ENCODE measurements at places on chromosomes 13 and 19.

- no peak for DNase-seq
Measured at GRCh38 chr19:1302533-1303239, 17.0 kb downstream of the EFNA2 start.

DNA sequence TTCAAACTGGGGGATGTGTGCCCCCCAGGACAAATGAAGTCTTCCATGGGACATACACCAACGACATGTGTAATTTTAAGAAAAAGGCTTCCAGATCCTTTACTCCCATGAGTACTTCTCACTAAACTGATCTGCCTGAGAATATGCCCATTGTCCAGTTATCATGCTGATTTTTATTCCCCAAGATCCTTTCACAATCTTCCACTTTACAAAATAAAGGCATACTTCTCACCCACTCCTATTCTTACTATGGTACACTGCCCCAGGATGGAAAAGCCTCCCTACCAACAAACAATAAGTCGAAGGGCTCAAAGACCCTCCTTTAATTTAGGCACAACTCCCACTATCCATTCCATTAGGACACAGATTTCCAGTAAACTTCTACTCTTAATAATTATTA is 3.5 kb downstream of the SPART start:
- DNase-seq = no peak

- DNase-seq = no peak
Measured at GRCh38 chr13:47085346-47085745, 188.5 kb upstream of the HTR2A start.

DNA sequence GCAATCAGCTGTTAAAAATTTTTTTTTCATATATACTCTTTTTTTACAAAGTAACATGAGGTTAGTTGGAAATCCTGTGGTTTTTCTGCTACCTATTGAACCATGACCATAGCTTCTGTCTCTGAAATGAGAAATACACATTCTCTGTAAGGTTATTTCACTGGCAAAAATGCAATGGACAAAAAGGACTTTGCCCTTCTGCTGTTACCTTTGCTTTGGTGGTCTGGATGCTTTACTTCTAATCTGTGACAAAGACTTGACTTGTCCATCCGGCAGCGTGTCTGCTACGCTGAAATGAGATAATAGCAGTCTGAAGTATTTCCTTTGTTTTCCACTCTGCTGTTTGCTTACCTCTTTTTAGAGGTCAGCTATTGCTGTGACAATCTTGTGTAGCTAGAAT is 412.8 kb downstream of the SLITRK6 start:
- DNase-seq = no peak

DNA sequence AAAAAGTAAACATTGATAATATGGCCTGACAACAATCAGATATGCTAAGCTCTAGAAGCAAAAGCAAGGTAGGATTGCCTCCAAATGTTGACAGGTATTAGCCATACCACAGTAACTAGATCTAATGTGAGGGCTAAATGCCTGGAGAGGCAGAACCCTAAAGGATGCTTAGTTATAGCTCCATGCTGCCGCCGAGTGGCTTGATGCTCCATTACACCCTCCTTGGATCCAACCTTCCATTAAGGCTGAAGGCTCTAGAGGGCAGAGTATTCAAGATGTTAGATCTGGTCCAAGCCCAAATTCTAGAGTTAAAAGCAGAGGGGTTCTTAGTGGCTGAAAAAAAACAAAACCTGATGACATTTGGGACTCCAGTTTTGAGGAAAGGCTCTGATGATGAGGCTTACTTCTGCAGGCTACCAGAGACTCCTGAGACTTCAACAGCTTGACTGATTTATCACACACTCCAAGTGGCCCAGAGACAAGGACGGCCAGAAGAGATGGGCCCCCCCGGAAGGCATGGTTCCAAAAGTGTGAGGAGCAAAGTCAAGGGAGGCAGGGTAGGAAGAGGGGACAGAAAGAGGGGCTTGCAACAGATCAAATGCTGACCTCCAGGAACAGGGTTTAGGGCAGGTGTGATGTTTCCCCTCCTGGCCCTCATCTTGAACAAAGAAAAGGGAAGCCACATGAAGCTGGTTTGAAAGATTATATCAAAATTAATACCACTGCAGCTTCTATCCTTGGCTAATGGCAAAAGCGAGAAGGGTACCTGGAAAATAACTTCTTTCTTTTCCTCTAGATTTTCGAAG is 21.9 kb upstream of the CPB2 start:
- DNase-seq = peak; percentile 78

GRCh38 chr13:25874907-25875306 is 176.9 kb downstream of the SHISA2 start:
- peak; percentile 95 for DNase-seq

- DNase-seq = no peak
Measured at GRCh38 chr13:103046676-103047075, 19.5 kb downstream of the SLC10A2 start.

- no peak for DNase-seq
Measured at GRCh38 chr13:34381228-34381627, 560.8 kb upstream of the NBEA start.

- no peak for DNase-seq
Measured at GRCh38 chr13:29575098-29575497, 20.4 kb downstream of the SLC7A1 start.

- DNase-seq = no peak
Measured at GRCh38 chr13:73278186-73278585, 219.4 kb downstream of the KLF5 start.

GRCh38 chr13:37094840-37095239 is 10.6 kb downstream of the CSNK1A1L start:
- DNase-seq = peak; percentile 37

- no peak for DNase-seq
Measured at GRCh38 chr13:76239031-76239680, 603.0 kb downstream of the LMO7 start.

DNA sequence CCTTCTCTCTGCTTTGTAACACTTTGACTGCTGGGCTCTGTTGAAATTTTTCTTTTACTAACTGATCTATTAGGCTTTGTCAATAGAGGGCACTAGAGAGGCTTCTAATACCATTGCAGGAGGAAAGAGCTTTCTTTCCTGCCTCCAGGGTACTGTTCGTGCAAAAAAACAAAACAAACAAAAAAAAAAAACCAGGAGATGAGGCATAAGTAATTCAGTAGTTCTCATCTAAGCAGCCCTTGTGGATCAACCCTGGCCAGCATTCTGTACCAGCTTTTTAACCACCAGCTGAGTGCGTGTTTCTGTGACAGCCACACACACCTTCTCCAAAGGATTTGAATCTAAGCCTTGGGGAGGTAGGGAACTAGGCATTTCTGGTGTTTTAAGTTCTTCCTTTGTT is 1707.6 kb upstream of the SLC10A2 start:
- DNase-seq = peak; percentile 57

- DNase-seq = no peak
Measured at GRCh38 chr13:101433895-101434294, 17.6 kb upstream of the NALCN start.

DNA sequence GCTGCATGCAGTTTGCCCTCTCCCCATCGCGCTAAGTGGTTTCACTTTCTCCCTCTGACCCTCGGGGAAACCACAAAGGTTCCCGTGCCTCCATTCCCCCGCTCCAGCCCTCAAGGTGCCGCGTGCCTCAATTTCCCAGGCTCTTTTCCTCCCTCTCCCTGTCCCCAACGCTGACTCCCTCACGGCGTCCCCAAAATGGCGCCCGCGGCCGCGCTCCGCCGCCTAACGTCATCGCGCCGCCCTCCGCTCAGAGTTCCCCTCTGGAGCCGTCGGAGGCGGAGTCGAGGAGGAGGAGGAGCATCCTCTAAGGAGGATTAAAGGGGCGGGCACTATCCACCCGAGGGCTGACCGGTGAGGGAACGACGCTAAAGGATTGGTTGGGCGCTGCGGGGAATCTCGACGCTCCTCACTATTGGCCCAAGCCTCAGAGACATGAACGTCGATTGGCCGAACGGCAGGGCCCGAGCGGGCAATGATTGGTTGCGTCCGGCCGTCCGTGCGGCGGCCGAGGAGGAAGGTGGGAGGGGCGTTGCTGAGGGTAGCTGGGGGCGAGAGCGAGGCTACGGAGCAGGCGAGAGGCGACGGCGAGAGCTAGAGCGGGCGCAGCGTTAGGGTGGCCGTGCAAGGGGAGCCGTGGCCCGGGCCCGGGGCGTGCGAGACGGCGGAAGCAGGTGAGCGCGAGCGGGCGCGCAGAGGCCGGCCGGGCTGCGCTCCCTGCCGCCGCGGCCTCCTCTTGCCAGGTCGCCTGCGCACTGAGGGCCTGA is at the start of gene ZNF574:
Gene ZNF574 (plus strand): TSS at position 551 of the 764 bp plus-strand sequence. CDS start 2,441 bp downstream, outside the sequence.
- peak; percentile 99 for DNase-seq

DNA sequence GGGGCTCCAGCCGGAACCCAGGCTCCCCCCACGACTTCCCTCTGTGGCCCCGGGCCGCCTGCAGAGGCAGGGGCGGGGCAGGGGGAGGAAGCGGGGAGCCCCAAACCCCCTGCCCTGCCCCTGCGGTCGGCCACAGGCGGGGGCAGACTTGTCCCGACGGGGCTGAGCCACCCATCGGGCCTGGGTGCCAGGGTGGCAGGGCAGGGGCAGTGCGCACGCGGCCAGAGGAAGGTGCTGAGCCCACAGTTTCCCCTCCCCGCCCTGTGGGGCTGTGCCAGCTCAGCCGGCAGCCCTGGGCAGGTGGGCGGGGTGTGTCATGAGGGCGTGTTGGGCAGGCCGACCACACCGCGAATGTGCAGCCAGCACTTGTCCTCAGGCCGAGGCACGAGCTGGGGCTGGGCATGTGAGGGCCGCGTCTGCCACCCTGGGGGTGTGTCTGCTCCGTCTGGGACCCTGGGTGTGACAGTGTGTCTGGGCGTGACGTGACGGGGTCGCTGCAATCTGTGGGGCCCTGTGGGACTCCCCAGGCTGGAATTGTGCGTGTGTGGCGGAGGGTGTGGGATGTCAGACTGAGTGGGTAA is 17.7 kb downstream of the CCDC97 start:
- DNase-seq = peak; percentile 97

Measured in HL-60 (cell line).